Lower leg skin (tissue), 4 donors: ENCODE measurements at places on chromosomes 11 and 22.

DNA sequence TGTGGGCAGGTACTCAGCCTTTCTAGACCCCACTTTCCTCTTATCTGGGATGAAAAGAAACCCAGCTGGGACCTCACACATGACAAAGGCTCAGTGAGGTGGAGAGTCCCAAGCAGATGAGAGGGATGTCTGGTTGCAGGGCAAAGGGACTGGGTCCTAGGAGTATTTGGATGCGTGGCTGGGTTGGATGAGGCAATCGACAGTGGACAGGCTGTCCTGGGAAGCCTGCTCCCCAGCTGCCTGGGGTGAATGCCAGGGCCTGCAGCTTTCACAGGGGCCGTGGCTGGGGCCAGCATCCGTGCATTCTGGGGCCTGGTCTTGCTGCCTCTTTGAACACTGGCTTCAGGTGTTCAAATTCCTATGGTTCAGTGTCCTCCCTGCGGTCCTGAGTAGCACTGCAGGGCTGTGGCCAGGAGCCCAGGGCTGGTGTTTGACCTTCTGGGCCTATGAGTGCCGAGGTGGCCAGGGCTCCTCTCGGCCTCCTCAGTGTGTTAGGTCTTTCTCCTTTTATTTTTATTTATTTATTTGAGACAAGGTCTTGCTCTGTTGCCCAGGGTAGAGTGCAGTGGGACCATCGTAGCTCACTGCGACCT is 65.3 kb downstream of the MCM5 start:
- DNase-seq = no peak

DNA sequence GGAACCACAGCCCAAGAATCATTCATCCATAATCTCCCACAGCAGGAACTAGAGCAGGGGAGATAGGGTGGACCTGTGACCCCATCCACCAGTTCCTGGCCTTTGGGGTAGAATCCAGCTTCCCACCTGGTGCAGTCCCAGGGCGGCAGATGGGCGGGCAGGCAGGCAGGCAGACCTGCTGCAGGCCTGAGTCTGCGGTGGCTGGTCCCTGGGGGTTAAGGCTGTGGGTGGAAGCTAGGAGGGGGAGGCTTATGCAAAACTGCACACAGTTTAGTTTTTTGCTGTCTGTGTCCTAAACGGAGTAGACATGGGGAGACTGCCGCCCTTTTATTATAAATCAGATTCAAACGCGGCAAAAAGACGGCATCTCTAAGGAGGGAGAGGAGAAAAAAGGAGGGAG is 4.5 kb upstream of the NEFH start:
- DNase-seq = no peak

DNA sequence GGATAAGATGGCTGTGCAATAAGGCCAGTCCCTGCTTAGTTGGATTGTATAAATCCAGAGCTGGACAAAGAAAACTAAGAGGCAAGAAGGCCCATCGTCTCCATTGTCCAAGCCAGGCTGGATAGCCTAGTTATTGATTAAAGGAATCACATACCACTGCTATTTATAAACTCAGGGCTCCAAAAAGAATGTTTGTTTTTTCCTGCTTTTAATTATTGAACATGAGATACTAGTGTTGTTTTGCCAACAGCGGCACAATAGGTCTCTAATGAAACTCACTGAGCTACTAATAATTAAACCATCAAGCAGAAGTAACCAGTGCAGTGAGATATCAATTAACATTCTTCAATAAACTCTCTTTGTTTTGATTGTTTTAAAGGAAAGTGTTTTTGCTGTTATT is 259.7 kb downstream of the INSC start:
- no peak for DNase-seq

DNA sequence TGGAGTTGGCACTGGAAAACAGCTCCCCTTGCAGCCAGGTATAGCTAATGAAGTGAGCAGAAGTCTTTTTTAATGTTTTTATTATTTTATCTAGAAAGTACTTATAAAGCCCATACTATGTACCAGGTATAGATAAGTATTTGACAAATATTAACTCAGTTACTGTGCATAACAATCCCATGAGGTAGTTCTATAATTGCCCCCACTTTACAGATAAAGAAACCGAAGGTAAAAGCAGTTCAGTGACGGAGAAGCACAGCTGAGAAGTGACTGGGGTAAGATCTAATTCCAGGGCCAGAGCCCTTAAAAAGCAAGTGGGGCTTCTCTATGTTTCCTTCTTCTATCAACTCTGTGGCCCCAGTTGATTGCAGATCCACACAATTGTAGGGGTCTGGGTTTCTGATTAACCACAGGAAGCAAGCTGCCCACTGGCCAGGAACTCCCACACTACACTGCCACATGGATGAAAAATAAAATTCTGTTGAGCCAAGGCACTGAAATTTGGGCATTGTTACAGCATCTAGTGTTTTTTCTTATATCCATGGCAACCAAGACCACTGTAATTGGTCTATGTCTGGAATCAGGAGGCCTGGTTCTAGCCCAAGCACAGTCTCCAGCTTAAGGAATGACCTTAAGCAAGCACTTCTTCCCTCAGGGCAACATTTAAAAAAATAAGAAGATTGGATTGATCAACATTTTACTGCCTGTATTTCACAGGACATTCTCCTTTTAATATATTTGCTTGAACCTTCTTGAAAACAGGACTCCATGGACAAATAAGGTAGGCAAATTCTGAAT is 55.3 kb upstream of the TEAD1 start:
- no peak for DNase-seq

- peak; percentile 93 for DNase-seq
These were observed at the start of the genes COMT and TXNRD2 for GRCh38 chr22:19941365-19942082. TSS of gene COMT (plus strand) at chr22:19941772. CDS start at chr22:19962527, 20,755 bp downstream. TSS of gene TXNRD2 (minus strand) at chr22:19941818. CDS start at chr22:19941803, 15 bp downstream.

- DNase-seq = no peak
These were observed 544.4 kb downstream of the OPCML start for GRCh38 chr11:132987936-132988335.

DNA sequence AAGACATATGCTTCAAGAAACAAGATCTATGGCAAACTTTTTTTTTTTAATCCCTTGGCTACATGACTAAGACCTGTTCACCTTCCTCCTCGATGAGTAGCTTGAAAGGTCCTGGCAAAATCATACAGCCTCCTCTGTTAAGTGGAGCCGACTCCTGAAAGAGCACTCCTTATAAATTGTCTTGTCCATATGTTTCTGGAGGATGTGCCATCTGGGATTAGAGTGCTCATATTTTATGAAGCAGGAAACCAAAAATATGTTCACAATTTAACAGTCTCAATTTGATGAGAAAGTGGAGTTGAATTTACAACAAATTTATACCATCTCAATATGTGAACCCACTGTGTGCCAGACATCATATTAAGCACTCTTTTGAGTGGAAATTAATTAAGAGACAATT is 912.1 kb upstream of the FAT3 start:
- DNase-seq = no peak

GRCh38 chr11:9470765-9471164 is 10.0 kb downstream of the ZNF143 start:
- no peak for DNase-seq

DNA sequence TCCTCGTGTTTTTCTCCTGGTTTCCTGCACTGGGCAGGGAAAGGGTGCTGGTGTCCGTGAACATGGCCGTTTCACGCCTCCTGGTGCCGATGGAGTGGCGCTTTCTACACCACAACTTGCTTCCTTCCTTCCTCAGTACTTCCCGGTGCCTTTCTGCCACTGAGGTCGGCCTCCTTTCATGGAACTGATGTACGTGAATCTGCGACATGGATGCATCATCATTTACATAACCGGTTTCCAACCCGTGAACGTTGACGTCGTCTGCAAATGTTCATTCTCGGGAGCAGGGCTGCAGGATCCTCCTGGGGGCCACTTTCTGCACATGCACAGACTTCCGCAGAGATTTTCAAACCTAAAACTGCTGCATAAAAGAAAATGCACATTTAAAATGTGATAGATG is 474.4 kb downstream of the BRD1 start:
- DNase-seq = no peak

GRCh38 chr11:44684859-44685281 is 41.9 kb upstream of the TSPAN18 start:
- no peak for DNase-seq

DNA sequence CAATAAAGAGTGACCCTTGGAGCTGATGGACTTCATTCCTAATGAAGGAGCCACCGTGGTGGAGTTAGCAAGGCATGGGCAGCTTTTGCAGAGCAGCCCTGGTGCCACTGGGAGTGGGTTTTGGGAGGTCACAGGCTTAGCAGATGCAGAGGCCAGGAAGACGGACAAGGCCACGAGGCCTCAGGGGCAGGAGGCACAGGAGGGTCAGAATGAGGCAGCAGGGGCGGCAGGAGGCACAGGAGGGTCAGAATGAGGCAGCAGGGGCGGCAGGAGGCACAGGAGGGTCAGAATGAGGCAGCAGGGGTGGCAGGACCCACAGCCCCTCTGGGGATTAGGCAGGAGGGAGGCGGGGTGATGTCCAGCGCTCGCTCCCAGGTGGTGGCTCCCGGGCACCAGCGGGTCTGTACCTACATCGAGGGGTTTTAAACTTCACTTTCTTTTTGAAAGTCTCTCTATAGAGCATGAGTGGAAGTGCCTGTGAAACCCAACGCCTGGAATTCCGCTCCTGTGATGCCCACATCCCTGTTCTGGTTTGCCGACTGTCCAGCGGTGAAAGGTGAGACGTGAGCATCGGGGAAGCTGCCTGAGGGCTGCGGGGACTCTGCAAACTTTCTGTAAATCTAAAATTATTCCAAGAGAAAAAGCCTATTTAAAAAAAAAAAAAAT is 521.6 kb downstream of the BRD1 start:
- DNase-seq = peak; percentile 72

DNA sequence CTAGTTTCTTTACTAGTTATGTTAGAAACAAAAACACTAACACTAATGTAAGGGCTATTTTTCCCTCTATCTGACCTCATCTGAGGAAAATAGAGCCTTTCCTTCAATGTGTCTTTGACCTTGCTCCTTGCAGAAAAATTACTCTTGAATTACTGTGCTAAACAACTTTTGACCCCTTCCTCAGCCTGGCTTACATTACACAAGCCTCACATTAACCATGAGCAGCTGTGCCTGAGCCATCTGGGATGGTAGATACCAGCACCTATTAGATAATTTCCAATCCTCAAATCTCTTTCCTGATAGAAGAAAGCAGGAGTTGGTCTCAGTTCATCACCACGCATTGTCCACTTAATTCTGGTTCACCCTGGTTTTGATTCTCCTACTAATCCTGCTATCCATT is 134.4 kb upstream of the NCAM1 start:
- DNase-seq = no peak

DNA sequence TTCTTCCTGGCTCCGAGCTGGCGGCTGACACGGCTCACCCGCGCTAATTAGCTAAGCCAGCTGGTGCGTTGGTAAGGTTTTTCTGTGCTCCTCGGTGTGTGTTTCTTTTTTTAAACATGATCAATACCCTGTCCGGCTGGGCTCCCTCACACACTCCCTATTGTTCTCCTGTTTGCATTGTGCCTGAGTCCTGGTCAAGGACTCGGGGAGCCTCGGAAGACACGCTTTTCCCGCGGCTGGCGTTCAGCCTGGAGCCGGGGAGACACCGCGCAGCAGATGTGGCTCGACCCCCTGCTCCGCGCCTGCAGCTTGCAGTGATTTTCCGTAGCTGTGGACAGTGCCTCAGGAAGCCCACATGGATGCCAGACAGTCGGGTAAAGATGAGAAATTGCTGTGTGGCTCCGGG is 454.9 kb upstream of the CADM1 start:
- DNase-seq = no peak

GRCh38 chr11:123416566-123416965 is 13.5 kb upstream of the GRAMD1B start:
- DNase-seq = no peak

DNA sequence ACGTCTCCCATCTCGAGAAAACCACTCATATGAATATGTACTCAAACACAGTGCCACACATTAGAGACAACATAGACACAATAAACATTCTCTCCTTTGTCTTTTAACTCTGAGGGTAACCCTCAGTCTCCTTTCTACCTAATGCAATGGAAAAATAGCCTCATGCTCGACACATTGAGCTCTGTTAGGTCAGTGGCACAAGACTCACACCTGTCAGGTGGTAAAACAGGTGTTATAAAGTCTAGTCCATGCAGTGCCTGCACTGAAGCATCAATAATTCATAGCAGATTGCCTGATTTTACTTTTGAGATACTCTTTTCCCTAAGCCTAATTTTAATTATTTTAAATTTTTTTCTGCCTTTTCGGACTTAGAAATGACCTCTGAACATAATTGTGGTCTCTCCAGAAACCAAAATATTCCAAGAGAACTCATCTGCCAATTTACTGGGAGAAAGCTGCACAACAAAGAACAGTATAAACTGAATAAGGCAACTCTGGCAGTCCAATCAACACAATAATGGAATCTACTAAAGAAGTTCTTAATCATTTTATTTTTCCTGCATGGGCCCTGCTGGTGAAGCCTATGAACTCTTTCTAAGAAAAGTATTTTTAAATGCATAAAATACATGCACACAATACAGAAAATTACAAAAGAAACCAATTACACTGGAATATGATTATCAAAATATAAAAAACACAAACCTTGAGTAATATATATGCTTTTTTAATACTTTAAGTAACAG is 9.9 kb downstream of the RDX start:
- no peak for DNase-seq

DNA sequence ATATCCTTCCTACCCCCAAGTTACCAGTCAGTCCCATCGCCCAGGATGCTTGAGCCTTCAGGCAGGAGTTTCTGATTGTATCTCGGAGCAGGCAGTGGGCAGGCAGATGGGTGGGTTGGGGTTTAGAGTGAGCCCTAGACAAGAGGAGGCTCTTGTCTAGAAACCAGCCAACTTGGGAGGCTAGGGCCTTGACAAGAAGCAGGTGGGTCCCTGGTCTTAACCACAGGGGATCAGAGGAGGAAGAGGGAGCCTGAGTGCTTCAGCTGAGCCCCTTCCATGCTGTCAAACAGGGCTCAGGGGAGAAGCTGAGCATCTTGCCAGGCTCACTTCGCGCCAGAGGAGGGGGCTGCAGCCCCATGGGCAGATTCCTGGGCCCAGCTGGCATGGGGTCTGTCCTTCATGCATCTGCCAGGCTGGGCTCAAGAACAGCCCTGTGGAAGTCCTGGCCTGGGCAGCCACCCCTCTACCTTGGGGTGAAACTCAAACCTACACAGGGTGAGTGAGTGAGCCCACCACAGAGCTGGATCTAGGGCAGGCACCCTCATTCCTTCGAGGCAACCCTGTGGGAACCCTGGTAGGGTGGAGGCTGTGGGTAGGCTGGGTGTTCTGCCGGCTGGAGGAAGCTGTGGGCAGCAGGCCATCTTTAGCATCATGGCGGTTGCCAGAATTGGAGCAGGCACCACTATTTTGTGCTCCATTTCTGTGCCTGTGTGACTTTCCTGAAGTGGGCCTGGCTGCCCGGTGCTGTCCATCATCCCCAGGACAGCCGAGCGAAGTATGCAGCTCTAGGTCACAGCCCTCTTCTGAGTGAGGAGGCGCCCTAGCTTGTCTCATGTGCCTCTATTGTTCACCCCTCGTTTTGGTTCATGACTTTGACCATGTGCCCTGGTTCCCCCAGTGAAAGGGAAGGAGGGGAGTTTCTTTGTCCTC is 108.1 kb downstream of the MORC2 start:
- DNase-seq = peak; percentile 70

GRCh38 chr11:27998552-27998951 is 109.4 kb downstream of the KIF18A start:
- no peak for DNase-seq
